ENCODE measurements at places on chromosomes 12 and 14.

DNA sequence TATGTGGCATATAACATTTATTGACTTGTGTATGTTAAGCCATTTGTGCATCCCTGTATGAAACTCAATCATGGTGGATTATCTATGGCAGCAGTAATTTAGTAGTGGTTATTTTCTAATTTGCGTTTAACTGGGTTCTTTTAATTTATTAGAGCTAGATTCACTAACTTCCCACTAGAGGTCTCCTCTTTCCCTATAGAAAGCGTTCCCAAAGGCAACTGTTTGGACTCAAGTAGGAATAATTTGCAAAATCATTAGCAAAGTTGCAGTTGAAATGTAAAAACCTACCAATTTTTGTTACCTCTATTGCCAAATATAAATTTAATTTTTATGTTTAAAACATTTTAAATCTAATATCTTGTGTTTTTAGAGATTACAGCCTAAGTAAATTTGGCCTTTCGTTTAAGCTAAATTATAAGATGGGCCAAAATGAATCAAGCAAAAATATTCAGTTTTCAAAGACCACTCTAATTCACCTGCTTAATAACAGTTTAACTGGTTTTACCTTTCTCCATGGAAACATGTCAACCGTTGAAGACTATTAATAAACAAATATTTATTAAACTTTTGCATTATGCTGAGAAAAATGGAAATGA lies 6.0 kb downstream of the DMAC2L start:
- no peak for DNase-seq

- no peak for DNase-seq
Measured at GRCh38 chr14:68707482-68707881, 85.4 kb downstream of the ZFP36L1 start.

DNA sequence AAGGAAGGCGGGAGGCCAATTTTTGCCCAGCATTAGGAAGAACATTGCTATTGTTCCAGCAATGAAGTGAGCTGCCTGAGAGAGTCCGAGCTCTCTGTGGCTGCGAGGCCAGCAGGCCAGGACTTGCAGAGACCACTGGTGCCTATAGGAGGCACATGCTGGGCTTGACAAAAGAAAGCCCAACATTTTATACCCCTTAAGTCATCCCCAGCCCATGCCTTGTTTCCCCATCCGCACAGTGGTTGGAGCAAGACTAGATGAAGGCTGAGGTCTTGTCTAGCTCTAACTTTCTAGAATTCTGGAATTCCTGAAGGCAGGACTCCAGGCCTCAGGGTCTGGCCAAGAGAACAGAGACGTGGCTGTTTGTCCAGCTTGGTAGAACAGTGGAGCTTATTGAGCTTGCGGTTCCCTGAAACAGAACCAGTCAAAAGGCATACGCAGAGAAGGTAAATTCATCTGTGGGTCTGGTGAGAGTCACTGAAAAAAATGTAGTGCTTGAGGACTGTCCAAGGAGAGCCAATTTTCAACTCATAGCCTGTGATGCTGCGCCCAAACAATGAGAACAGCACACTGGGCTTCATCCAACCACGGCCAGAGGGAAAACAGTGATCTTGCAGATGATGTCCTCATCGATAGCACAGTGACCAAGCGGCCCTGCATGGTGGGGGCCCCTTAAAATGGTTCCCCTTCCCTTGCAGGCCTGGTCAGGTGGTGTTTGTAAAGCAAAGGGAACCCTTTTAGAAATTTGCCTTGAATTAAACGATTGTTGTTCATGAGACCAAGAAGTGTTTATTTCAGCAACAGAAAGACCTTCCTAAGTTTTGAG lies 27.1 kb upstream of the COL2A1 start:
- DNase-seq = no peak

GRCh38 chr12:15852383-15852782 lies 29.8 kb upstream of the STRAP start:
- DNase-seq = no peak

GRCh38 chr14:98364961-98365360 lies 907.0 kb downstream of the BCL11B start:
- no peak for DNase-seq

DNA sequence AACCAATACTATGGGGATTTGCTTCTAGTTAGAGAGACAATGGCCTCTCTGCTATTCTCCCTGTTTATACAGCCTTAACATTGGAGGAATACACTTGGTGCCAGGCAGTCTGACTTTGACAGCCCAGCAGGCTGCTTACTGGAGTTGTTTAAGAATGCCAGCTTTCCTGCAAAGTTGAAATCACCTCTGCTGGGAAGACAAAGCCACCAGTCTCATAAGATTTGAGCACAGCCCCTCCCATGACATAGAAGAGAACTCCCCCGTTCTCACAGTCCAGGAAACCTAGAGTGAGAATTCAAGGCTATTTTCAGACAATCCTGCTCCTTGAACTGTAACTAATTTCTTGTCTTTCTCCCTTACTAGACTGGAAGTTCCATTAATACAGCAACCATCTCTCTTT lies 21.1 kb upstream of the CATSPERB start:
- DNase-seq = no peak

GRCh38 chr14:76832503-76832988 lies 6.3 kb downstream of the LRRC74A start:
- no peak for DNase-seq
